ENCODE measurements at places on chromosomes 7 and 10.

DNA sequence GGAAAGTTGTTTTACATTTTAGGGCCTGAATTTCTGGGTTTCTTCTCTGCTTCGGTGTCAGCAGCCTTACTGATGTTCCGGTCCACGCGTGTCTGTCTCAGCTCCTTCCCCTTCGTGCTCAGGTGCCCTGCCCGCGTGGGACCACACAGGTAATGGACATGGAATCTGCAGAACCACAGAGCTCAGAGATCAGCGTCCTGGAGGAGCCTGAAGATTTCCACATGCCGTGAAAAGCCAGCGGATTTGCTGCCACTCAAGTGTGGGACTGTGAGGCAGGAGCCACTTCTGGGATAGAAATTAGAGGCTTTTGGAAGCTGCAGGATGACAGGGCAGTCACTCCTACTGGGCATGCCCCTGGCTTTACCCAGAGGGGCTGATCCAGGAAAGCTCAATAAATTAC, 666.1 kb upstream of the FOXK1 start:
- no peak for DNase-seq

DNA sequence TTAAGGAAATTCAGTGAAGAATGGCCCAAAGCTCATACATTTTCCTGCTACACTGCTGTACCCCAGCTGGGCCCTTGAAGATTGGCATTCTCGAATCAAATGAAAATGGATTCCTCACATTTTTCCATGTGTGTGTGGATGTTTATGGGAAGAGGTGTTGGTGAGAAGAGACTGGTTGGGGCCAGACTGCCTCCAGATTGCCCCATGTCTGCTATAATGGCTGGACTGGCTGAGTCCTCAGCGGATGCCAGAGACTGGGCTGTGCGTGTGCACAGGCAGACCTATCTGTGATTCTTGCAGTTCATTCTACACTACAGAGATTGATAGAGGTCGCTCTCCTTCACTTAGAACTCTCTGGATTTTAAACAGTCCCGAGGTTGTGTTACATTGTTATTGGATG, 183.6 kb upstream of the GDF10 start:
- no peak for DNase-seq

- DNase-seq, result no peak
Observed at GRCh38 chr10:47443145-47443544, 40.8 kb downstream of the ANXA8 start.

DNA sequence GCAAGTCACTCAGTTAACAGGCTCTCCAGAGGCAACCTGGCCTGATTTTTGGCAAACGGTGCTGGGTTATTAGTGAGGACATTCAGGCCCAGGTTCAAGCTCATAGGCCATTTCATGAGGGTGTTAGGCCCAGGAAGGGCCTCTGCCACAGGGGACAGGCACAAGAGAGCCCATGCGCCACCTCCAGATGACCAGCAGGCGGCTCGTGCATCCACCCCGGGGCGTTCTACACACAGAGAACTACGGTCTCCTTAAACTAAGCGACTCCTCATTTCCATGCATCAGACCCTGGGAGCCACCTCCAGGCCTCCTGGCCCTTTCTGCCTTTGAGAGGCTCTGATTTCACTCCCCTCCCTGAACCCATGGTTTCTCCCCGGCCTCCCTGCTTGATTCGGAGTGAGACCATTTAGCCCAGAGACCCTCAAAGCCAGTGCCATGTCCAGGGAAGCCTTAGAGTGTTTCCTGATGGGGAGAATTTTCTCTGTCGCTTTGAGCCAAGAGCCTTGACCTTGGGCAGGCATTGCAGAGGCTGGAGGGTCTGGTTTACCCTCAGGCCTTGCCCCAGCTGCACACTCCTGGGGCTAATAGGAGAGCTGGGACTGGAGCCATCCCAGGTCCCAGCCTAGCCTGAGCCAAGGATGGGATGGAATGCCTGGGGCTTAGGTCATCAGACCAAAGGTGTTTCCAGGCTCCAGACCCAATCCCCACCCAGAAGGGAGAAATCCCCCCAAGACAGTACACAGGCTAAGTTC, 188.0 kb downstream of the GRID1 start:
- DNase-seq, result no peak

DNA sequence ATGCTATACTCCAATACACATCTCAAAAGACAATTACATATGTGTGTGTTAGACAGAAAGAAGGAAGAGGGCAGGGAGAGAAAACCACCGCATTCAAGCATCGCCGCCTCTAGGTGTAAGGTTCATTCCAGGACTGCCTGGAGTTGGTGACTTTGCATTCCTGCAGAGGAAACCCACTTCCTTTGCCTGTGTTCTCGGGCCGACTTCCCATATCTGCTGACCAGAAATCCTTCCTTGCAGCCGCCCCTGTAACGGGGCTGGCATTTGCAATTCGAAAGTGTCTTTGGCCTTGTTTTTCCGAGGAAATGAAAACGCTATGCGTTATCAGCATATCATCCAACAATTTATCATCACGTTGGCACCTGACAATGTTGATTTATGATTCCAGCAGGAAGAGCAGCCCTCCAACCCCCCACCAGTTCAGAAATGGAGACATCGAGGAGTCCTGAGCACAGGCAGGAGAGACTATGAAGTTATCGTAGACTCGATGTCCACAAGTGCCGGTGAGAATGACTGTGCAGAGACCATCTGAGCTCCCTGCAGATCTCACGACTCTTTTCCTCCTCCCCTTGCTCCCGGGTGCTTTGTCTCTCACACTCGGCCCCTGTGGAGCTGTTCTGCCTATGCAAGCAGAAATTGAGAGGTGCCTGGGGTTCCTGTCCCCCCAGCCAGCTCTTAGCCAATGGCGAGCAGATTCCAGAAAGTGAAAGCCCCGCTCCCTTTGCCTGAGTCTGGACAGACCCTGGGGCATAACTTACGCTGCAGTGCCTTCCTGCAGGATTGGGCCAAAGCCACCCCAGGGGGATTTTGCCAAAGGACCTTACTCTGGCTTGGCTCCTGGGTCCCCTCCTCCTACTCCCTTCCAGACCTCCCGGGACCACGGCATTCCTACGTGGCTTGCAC, 68.9 kb upstream of the FOXK1 start:
- DNase-seq, result no peak

GRCh38 chr7:92528958-92529264, 316 bp downstream of the RBM48 start:
- no peak for DNase-seq

DNA sequence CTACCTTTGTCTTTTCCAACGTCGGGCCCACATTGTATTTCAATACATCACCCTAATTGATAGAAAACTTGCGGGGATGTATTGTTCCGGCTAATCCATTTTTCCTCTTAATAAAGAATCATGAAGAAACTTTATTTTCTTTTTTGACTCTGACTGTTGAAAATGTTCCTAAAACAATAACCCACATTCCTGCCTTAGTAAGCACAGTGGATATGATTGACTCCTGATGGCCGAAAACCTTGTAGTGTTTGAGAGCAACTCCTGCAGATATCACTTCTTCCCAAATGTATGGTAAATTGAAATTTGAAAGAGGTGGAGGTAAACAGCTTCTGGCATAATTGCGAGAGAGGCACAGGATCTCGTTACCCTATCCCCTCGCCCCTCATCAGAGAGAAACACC, 65.7 kb downstream of the BICC1 start:
- DNase-seq, result no peak

DNA sequence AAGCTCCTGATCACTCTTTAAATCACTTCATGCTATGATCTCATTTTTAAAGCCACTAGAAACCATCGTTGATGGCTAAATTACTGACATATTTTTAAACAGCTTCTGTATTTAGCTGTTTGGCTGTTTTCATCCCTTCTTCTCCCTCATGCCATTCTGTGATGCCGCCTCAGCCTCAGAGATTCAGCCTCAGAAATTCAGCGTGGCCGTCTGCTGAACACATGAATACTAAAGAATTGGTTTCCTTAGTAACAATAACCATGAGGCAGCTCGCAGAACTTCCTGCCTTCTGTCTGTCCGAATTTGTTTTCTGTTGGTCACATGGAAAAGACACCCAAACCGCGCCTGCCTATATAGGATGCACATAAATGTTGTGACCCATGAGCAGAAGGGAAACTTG, 31.0 kb upstream of the FZD1 start:
- no peak for DNase-seq

GRCh38 chr7:54409917-54410316, 132.3 kb upstream of the VSTM2A start:
- DNase-seq, result no peak

DNA sequence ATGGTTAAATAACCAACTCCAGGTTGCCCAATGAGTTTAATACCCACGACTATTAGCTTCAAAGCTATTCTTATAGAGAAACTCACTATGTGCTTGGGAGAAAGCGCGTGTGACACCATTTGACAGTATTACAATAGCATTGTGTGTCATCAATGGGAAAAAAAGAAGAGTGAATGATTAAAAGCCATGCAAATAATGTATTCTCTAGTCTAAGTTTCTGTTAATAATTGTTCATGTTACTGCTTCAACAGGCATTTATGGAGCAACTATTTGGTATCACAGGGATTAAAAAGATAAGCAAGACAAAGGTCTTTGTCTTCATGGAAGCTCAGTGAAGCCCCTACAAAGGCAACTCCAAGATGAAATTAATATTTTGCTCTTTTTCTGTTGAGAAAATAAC, 47.2 kb downstream of the CAV1 start:
- no peak for DNase-seq

- DNase-seq, result no peak
Observed at GRCh38 chr7:2932402-2933251, 88.5 kb upstream of the GNA12 start.

GRCh38 chr10:57018452-57018851, 657.4 kb upstream of the ZWINT start:
- DNase-seq, result no peak

- DNase-seq, result no peak
Observed at GRCh38 chr10:120156614-120157274, 264.2 kb downstream of the SEC23IP start.

DNA sequence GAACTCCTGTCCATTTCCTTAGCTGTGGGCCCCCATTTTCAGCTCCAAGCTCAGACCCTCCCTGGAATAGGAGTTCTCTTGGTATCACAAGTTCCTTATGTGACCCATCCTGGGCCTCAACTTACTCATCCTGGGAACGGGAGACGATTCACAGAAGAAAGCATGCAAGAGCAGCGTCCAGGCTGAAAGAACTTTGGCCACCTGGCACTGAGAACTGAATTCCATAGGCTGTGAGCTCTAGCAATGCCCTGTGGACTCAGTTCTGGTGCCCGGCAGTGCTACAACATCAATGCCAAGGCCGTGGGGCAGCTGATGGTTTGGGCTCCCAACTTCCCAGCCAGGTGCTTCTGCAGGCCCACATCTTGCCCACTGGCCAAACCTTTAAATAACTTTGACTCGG, 3.9 kb upstream of the CUEDC2 start:
- DNase-seq, result no peak

DNA sequence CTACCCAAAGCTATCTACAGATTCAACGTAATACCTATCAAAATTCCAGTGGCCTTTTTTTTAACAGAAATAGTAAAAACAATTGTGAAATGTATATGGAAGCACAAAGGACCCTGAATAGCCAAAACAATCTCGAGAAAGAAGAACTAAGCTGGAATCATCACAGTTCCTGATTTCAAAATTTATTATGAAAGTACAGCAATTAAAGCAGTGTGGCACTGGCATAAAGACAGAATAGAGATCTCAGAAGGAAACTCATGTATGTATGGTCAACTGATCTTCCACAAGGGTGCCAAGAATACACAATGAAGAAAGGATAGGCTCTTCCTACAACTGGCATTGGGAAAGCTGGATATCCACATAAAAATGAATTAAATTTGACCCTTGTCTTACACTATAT, 23.2 kb downstream of the PNLIPRP3 start:
- no peak for DNase-seq

DNA sequence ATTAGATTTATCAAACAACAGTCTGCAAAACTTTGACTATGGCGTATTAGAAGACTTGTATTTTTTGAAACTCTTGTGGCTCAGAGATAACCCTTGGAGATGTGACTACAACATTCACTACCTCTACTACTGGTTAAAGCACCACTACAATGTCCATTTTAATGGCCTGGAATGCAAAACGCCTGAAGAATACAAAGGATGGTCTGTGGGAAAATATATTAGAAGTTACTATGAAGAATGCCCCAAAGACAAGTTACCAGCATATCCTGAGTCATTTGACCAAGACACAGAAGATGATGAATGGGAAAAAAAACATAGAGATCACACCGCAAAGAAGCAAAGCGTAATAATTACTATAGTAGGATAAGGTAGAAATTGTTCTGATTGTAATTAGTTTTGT, 31.4 kb downstream of the LRRC17 start:
- DNase-seq, result no peak

GRCh38 chr7:38674513-38674912, 43.3 kb upstream of the AMPH start:
- DNase-seq, result no peak

DNA sequence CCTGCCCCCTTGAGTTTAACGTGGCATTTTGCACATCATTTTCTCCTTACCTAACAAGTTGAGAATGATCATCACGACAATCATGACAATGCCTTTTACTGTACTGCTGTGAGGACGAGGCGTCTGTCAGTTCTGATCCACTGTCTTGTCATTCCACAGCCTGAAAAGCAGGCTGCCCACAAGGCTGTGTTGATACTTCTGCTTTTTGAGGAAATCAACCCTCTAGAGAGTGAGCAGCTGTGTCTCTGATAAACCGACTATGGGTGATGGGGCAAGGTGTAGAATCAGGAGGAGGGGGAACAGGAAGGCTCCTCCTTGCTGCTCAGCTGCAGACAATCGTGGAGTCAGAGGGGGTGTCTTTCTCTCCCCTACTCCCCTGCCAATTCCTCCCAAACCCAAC, 30.6 kb upstream of the C10orf120 start:
- DNase-seq, result no peak

GRCh38 chr7:102991077-102991539, 78.3 kb downstream of the LRRC17 start:
- DNase-seq, result no peak

DNA sequence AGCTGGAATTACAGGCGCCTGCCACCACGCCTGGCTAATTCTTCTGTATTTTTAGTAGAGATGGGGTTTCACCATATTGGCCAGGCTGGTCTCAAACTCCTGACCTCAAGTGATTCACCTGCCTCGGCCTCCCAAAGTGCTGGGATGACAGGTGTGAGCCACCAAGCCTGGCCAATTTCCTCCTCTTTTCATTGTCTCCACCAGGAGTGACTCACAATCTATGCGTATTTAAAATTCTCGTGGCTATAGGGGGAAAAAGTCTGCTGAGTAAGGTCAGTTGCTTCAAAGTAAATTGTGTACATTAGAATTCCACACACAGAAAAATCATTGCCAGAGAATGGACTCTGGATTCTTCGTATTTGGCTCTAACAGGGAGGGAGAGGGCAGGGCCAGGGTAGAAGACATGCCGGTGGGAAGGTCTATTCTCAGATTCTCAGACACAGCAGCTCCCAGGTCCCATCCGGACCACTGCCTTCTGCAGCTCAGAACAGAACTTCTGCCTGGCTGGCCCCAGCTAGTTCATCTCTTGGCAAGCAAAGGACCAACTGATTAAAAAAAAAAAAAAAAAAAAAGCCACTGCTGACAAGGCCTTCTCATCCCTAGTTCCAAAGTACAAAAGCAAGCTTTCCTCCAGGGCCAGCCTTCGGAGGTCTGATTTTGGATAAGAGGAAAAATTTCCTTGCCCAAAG, 22.2 kb downstream of the PSPH start:
- DNase-seq, result no peak

GRCh38 chr7:113636727-113637421, 281.9 kb downstream of the PPP1R3A start:
- no peak for DNase-seq

Measured in stimulated activated naive CD4-positive, alpha-beta T cell treated with Interleukin-2 at 50 U/mL for 16 hours (primary cell).